ENCODE measurements at places on chromosomes 7 and 10. TPM values are rescaled to one million over a fixed set of nuclear protein-coding genes. Genes with fewer than 3 reads are reported as not detected.

Gene TMEM26
- total RNA-seq, result 1.9 TPM

Gene CALY
- total RNA-seq, result 1.3 TPM

DNA sequence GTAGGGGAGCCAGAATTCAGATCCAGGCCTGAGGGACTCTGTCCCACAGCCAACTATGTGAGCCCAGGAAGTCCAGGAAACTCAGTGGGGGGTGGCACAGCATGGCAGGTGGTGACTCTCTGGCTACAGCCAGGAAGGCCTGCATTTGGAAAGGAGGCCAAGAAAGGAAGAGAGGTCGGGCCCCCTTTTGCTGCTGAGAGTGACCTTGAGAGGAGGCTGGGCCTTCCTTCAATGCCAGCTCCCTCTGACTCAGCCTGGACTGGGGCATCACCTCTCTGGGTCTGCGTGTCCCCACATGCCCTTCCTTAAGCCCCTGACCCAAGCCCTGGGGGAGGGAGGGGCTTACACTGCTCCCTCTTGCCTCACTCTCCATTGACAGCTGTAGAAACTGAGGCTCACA is 6.4 kb upstream of the MYL10 start:
- DNase-seq, result no peak

Gene CPA4
- not detected for total RNA-seq

- DNase-seq, result no peak
Measured at GRCh38 chr10:125801574-125801973, 21.5 kb downstream of the UROS start.

DNA sequence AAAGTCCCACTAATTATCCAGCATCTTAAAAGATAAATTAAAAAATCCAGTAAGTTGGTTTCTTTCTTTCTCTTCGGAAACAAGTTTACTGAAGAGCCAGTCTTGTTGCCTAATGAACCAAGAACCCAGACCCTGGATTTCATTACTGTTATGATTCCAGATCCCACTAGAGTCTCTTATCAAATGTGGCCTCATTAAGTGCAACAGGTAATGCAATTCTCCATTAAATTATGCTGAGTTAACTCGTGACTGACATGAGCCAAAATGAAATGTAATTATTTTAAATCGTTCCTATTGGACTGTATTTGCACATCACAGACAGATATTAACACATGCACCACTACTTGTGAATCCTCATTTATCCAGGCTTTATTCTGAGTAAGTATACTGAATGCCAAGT is 115.6 kb downstream of the NXPH1 start:
- no peak for DNase-seq

DNA sequence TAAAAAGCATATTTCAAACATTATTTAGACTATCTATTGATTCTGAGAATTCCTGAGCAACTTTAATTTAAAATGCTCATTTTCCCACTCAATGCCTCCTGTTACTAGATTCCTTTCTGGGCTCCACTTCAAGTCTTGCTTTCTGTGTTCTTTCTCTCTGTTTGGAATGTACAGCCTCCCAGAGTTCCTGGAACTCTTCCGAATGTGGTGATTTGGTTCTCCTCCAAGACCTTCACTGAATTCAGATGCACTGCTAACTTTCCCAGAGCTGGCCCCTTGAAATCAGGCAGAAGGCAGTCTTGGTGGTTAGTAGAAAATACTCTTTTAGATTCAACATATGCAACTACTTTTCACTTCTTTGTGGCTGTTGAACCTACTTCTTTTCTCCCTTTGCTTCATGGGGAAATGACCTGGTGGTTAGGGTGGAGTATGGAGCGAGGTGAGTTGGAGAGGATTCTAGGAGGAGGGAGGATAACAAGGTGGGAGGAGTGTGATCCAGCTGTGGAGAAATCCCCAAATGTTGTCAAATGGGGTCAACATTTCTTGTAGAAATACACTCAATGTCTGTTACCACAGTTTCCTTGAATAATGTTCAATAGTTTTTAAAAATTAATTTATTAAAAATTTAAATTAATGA is 27.9 kb upstream of the CCDC7 start:
- DNase-seq, result no peak

Gene OR2A5
- not detected for total RNA-seq

Gene SEMA3C
- total RNA-seq, result 0.98 TPM

DNA sequence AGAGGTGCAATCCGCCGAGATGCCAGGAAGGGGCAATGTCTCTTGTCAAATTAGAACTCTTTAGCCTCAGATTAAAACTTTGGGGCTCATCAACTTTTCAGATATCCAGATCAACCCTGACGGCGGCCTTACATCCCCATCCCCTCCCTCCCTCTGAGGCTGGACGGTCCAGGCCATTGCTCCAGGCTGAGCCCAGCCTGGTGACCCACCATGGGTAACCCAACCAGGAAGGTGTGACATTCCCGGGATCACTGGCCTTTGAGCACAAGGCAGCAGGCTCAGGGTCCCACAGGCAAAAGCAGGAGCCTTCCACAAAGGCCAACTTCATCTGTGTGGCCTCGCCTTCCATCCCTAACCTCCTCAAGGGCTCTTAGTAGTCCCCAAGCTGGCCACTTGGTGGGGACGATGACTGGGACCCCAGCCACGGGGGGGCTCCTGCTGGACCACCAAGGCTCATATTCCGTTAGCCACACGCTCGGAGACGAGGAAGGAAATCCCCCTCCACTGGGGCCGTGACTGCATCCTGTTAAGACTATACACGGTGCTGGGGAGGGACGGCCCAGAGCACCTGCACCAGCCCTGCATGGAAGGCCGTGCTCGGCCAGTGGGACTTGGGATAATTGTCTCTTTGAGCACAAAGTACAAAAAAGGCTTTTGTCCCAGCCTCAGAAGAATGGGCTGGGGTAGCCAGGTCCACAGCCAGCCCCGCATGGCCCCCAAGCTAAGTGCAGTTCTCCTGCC is 62.8 kb downstream of the ZRANB1 start:
- DNase-seq, result no peak

DNA sequence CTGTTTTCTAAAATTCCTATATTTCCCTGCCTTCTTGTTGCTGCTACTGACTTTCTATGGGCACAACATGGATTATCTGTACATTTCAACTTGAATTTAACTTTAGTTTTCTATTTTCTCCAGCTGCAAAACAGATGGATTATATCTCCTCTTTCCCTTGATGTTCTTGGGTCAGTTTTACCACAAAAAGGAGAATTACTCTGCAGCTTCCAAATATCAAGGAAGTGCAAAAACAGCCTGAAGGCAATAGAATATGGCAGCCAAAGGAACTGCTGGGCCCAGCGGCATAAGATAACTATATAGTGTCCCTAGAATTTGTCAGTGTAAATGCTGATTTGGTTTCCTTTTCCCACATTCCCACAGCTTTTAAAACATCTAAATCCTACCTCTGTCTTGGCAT is 29.1 kb downstream of the CPED1 start:
- no peak for DNase-seq

DNA sequence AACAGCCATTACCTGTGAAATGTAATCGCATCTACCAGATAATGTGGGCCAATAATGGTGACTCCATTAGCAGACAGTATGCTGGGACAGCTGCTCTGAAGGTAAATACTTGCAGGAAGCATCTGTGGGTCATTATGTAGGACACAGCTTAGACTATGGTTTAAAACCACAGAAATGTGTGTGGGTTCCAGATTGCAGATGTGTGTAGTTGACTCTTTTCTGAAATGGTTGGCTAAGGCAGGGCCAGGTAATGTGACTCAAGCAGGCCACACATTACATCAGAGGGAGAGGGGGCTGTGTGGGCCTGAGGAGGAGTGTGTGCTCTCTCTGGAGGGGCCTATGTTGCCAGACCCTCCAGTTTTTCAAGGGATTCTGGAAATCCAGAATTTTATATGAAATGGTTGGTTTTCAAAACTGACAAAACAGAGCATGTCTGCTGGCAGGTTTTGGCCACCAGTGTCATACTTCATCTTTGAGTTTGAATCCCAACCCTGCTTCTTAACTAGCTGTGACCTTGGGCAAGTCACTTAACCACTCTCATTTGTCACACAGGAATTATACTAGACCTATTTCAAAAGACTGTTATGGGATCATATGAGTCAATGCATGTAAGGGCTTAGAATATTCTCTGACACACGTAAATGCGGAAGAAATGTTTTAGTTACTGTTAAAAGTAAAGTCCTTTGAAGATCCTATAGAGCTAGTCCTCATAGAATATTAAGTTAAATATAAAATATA is 64.5 kb downstream of the MCMBP start:
- no peak for DNase-seq

Gene TMEM273
- not detected for total RNA-seq

GRCh38 chr10:73339436-73339835 is 19.2 kb downstream of the CFAP70 start:
- DNase-seq, result no peak

GRCh38 chr7:30140456-30140855 is 5.7 kb downstream of the MTURN start:
- no peak for DNase-seq

Gene NEBL
- 10.5 TPM for total RNA-seq

DNA sequence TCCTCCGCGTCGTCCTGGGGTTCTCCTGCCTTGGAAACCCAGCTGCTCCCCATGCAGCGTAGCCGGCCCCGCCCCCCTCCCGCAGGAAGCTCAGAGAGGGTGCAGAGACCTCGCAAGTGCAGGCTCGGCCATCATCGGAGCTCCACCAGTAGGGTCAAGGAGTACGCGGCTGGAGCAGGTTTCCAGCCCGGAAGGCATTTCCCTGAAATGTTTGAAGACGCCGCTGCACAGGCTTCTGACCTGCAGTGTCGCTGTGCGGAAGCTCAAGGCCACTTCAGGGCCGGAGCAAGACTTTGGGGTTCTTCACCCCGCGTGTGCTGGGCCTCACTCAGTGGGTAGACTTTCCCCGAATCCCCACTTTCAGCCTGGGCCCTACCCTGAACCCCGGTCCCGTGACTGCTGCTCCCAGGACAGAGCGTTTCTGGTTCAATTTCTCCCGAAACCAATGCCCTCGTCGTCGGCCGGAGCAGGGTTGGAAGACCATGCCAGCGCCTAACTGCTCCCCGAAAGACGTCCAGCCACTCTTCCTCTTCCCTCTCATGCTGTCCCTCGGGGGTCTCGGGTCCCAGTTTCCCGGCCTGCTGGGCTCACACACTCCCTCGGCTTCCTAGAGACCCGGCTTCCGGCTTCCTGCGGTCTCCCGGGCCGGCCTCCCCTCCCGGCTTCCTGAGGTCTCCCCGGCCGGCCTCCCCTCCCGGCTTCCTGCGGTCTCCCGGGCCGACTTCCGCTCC is 52.1 kb downstream of the INSIG1 start:
- no peak for DNase-seq

GRCh38 chr10:79943871-79944270 is 5.0 kb downstream of the SFTPD start:
- no peak for DNase-seq

Gene SLC29A3
- 15.2 TPM for total RNA-seq

DNA sequence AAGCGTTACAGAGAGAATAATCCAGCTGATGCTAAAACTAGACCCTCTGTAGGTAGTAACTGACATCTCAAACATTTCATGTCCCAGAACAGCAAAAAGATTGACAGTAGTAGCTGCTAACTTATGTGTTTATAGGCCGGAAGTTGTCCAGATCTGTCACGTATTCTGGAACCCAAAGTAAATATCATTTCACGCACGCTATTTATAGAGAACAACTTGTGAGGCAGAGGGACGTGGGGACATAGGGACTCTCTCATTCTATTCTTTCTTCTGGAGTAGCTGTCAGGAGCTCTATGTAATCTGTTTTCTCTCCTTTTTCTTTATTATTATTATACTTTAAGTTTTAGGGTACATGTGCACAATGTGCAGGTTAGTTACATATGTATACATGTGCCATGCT is 22.3 kb downstream of the AGK start:
- no peak for DNase-seq

DNA sequence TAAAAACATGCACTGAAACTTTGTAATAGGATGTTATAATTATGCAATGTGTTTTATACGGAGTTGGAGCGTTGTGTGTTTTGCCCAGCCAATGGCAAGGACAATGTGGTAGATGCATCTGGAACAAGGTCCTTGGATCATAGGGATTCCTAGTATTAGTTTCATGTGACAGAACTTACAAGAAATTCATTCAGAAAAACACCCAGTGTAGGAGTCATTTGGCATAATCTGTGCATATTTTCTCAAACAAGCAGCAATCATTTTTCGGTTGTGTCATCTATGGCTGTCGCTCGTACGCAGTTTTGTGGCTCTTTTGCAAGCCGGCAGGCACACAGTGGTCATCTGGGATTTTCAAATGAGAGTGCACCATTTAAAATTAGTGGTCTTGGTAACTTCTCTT is 19.8 kb downstream of the CREB5 start:
- no peak for DNase-seq

Gene VOPP1
- total RNA-seq, result 82.7 TPM

Gene LLCFC1
- total RNA-seq, result not detected

Gene ZCCHC24
- total RNA-seq, result 6.2 TPM

- no peak for DNase-seq
Measured at GRCh38 chr10:29926693-29927048, 132.7 kb downstream of the JCAD start.

Gene TRUB1
- total RNA-seq, result 22.2 TPM

Gene AKR1C4
- not detected for total RNA-seq
